ENCODE measurements at places on chromosomes 3 and 15.

- no peak for DNase-seq
These were observed 21.7 kb downstream of the DAZL start for GRCh38 chr3:16583551-16583950.

DNA sequence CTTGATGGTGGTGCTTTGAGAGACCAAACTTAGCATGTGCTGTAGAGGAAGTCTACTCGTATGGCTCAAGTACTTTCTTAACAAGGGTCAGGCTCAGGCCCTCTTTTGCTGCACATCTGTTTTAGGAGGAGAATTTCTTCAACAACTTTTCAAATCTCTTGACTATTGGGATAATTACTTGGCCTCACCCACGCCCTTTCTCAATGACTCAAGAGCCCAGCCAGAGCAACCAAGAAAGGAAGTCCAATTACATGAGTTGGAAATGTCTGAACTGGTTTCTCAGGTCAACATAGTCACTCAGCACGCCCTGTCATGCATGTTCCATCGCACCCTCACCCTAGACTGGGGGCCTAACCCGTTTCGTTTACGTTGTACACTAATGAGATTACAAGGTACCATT is 44.8 kb upstream of the UMPS start:
- no peak for DNase-seq

DNA sequence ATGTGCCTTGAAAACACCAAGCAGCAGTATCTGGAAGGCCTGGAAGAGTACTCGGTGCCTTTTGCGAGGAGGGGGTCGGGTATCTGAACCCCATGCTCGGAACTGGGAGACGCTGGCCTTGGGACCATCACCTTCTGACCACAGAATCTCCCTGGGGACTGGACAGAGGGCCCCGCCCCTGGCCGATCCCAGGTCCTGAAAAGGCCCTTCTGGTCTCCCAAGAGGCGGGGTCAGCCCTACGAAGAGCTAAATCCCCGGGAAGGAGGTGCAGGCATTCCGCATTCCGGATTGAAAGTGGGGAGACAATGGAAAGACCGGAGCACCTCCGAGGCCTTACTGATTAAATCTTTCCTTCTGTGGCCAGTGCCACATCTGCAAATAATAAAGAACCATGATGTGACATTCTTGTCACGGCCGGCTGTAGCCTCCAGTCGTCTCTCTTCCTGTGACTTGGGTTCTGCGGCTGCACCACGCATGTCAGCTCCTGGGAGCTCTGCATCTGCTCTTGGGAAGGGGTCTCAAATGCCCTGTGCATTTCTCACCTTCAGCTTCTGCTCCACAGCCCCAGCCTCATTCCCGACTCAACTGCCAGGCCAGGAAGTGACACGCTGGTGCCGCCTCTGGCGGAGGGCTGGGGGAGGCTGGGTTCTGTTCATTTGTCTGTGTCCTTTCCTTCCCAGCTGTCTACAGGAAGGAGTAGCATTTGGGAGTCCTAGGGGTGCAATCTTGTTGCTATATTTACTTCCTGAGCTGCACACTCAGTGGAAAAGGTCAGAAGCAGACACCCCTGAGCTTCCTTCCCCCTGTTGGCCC is 173.5 kb downstream of the KLF13 start:
- DNase-seq: no peak

GRCh38 chr3:58135712-58136543 is 74.8 kb downstream of the DNASE1L3 start:
- DNase-seq: no peak

DNA sequence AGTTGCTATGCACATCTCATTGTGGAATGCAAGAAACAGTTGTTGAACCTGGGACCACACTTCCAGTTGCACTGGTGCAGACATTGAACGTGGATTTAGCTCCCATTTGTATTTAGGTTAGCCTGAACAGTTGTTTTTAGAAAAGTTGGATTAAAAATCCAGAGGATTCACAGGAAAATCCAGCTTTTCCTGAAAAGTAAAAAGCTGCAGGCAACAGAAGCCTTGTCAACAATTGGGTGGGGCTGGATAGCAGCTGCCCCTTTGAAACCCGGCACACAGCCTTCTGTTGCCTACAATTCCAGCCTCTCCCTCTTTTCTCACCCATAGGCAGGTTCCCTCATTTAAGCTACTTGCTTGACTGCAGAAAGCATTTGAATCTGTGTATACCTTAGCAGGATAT is 165.3 kb upstream of the TBL1XR1 start:
- no peak for DNase-seq

DNA sequence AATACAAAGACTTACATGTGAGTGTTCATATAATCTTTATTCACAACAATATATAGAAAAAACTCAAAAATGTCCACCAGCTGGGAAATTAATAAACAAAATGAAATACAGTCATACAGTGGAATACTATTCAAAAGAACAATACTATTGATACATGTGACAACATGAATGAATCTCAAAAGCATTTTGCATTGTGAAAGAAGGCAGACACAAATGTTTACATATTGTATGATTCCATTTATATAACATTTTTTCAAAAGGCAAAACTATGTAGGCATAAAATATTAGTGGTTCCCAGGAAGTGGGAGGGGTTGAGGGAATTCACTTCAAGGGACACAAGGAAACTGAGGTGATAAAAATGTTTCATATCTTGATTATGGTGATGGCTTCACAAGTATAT is 303.2 kb downstream of the CTNNB1 start:
- DNase-seq: no peak

GRCh38 chr3:192481638-192482037 is 245.7 kb downstream of the FGF12 start:
- no peak for DNase-seq

DNA sequence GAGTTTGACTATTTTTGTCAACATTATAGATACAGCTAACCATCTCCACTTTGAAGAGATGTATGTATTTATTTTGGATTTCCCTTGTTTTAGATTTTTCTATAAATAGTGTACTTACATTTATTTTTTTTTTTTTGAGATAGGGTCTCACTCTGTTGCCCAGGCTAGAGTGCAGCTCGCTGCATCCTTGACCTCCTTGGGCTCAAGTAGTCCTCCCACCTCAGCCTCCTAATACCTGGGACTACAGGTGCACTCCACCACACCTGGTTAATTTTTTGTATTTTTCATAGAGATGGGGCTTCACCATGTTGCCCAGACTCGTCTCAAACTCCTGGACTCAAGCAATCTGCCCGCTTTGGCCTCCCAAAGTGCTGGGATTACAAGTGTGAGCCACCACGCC is 55.3 kb upstream of the TRPM1 start:
- DNase-seq: no peak

- DNase-seq: no peak
These were observed 6.8 kb downstream of the ARHGAP31 start for GRCh38 chr3:119300991-119301391.

DNA sequence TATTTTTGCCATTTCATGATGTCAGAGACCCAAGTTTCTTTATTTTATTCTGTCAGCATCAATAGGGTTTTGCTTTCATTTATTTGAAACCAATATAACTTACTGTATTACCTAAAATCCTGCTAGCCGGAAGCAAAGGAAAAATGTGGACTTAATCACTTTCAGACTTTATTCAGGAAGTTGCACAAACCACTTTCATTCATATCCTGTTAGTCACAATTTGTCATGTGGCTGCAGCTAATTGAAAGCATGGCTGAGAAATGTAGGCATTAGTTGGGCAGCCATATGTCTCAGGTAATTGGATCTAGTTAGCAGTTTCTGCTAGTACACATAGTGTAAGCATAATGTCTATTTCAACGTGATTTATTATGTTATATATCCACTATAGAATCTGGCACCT is 462.3 kb upstream of the SGO1 start:
- no peak for DNase-seq

- no peak for DNase-seq
These were observed 4.4 kb downstream of the CLDN11 start for GRCh38 chr3:170423001-170423615.

- no peak for DNase-seq
These were observed 39.2 kb downstream of the SNX4 start for GRCh38 chr3:125480656-125481374.

GRCh38 chr3:84738086-84738485 is 220.7 kb upstream of the CADM2 start:
- no peak for DNase-seq

DNA sequence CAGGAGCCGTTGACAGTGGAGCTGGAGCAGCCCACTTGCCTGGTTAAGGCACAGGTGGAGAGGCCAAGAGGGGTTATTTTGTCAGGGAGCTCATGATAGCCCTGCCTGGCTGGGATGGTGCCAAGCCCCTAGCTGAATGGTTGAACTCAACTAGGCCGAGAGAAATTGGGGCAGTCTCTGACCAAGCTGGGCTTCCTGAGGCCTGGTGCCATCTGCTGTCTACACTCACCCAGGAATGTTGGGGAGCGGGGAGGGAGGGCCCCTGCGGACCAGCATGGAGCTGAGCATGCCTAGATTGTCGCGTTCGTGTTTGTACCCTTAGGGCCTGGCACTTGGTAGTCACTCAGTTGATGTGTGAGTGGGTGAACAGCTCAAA is 1.2 kb downstream of the BRPF1 start:
- DNase-seq: no peak

DNA sequence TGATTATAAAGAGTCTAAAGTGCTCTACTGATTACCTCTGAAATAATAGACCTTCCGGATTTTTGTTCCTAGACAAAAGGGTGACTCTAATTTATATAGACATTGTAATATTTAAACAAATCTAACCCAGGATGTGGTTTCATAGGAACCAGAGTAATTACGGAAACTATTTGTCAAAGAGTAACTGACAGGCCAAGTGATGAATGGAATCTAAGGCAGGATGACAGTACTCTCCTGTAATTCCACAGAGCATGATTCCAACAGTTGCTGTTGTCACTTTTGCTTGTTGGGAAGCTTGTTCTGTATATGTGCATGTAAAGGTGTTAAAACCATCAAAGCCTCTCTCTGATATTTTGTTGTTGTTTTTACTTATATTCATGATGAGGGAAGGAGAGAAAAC is 1141.0 kb downstream of the IGSF11 start:
- DNase-seq: no peak

DNA sequence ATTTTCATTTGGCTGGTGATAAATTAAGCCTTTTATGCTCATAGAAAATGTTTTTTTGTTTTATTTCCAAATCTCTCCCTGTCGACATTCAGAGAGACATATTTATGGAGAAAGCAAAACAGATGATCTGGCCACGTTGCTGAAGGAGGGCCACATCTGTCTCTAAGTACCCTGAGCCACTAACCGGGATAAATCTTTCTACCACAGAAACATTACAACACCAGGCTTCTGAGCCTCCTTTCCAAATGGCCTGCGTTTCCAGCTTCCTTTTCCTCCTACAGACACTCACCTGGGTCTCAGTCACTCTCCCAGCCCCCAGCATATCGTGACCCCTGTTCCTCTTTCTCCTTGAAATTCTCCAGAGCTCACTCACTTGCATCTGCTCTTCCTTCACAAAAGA is 161.0 kb downstream of the ARRDC4 start:
- no peak for DNase-seq

DNA sequence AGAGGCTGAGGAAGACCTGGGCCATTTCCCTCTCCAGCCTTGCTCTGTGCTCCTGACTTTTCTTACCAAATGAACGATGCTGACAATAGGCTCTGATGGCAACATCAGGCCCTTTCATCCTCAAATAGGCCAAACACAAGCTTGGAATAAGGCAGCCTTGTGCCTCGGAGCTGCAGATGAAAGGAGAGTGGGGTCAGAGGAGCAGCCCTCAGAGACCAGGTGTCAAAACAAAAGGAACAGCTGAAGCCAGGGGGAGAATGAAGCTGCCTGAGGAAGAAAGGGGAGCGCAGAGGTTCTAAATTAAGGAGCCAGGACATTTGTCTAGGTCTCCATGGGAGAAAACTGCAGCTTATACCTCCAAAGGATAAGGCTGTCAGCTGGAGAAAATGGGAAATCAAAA is 5.1 kb downstream of the BFSP2 start:
- no peak for DNase-seq

DNA sequence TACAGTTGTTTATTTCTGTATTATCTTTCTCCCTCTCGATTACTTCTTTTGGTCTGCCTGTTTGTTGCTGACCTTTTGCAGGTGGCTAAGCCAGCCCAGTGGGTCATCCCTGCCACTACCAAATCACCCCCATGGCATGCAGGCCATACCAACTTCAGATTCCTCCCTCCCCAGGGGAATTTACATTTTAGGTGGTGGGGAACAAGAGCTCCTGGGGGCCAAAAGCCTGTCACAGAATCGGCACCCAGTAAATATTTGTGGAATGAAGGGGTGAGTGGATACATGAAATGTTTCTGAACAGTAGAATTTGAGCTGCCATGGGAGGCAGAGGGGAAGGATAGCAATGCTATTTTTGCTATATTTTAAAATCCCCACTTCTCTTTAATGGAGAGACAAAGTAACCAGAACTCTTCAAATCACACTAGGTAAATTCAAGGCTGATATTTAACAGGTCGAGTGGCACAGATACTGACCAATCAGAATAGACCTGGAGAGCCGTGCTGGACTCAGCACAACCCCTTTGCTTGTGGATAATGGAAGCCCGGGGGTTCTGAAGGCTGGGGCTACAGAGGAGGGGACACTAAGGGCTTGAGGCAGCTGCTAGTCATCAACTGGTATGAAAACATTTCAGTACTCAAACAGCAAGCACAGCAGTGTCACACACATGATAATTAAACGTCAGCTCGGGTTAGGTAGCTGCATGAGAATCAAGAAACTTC is 54.3 kb upstream of the SMAD3 start:
- DNase-seq: no peak

DNA sequence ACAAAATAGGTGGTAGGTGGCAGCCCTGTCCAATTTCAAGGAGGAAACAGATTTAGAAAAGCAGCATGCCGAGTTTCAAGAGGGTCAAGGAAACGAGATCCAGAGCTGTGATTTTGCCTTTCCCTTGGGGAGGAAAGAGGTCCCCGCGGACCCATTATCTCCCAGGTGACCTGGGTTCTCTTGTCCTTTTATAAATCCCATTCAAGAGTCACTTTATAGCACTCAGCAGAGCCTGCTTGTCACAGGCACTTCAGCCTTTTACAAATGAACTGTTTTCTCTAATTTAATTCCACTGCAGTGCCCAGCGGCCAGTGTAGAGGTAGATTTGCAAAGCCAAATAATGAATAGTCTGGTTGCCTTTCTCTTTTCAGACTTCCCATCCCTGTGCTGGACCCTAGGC is 99.9 kb downstream of the CD47 start:
- DNase-seq: no peak

DNA sequence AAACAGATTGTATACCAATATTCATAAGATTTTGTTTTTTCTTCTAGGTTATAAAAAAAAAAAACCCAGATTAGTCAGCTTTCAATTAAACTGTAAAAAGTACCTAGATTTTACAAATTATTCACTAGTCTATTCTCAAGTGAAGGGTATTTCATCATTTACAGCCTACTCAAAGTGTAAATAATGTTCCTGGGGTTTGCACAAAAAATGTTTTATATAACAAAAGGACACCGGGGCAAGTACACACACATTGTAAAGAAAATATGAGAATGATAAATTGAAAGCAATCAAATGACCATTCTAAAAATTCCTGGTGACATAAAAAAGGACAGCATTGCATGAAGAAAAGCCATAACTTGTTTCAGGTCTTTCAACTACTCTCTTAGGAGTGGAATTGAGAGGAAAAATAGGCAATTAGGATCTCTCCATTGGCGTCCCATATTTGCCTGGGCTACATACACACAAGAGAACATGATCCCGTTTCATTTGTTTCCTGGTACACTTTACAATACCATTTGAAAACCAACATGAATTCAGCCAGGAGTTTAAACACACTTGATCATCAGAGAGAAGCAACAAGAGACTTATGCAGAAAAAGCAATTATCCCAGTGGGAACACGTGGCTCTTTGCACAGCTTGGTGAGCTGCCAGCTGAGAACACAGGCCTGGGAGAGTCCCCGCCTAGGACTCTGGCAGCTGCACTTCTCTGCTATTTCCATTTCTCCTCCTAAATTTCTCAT is 1039.2 kb downstream of the ROBO1 start:
- DNase-seq: no peak

- DNase-seq: no peak
These were observed 41.8 kb downstream of the ANP32A start for GRCh38 chr15:68778876-68779275.
